ENCODE measurements at places on chromosomes 3 and 15. TPM values are rescaled to one million over a fixed set of nuclear protein-coding genes. Genes with fewer than 3 reads are reported as not detected.
A peak's percentile ranks its signal among the peaks of the same experiment; 100 is the strongest.

The STRIT1 gene
- not detected for total RNA-seq

The ZNF385D gene
- total RNA-seq: 12.8 TPM

The SAMD7 gene
- not detected for total RNA-seq

The FEZF2 gene
- total RNA-seq: not detected

The GOLGA6L9 gene
- total RNA-seq: 2.3 TPM

The GHSR gene
- total RNA-seq: not detected

The CCR8 gene
- not detected for total RNA-seq

The TJP1 gene
- total RNA-seq: 115 TPM

- no peaks in the 10 kb centered on the region for H3K4me1 ChIP-seq
- no peak overlapping the region for H3K4me3 ChIP-seq
- no peak for ATAC-seq
- no peaks in the 10 kb centered on the region for H3K36me3 ChIP-seq
- H3K27me3 ChIP-seq: peaks cover 4% of the 10 kb centered on the region
Measured at GRCh38 chr3:35921718-35922117, 282.4 kb downstream of the ARPP21 start.

DNA sequence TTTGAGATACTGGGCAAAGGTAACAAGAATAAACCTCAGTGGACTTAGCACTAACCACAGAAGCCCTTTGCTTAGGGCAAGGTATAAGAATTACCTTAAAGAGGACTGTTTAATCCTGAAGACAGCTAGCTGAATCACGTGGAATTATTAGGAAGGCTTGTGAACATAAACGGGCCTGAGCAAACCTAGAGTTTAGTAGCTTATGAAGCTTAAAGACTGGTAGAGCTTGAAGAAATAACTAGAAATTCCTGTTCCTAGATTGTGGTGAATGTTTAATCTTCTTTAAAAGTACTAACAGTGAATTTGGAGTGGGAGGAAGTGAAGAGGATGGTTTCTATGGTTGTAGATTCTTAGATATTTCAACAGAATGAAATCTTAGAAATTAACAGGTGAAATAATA is 428.9 kb upstream of the THRB start:
- no peak overlapping the region for H3K4me3 ChIP-seq
- H3K4me1 ChIP-seq: no peaks in the 10 kb centered on the region
- no peaks in the 10 kb centered on the region for H3K36me3 ChIP-seq
- no peak overlapping the region for H3K27ac ChIP-seq

DNA sequence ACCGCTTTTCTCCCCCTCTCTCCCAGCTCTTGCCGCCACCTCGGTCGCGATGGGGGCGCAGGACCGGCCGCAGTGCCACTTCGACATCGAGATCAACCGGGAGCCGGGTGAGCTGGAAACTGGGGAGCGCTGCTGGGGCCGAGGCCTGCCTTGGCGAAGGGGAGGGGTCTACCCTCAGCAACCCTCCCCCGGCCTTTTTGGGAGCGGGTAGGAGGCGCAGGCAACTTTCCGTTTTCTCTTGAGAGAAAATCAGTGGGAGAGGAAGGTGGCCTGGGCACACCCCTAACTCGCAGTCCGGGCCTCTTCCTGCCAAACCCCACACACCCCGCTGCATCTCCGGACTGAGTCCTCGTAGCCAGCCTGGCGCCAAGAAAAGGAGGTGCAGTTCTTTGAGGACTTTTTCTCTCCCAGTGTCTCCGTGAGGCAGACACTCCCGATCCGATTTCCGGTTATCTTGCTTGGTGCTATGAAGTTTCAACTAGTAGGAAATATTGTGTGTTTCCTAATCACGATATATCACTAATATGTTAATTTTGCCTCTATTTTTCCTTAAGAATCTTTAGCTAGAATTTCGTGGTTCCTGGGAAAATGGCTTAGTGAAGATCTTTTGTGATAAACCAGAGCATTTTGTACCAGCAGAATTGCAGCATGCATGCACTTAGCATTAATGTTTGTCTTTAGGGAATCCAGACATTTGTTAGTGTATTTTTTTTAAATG is 631 bp downstream of the NKTR start:
- peak overlapping the region; percentile 87 for H3K4me3 ChIP-seq
- peaks cover 42% of the 10 kb centered on the region for H3K4me1 ChIP-seq
- no peaks in the 10 kb centered on the region for H3K36me3 ChIP-seq

GRCh38 chr3:50632450-50632849 is 15.5 kb downstream of the MAPKAPK3 start:
- no peaks in the 10 kb centered on the region for H3K36me3 ChIP-seq
- no peaks in the 10 kb centered on the region for H3K4me1 ChIP-seq
- no peak for ATAC-seq
- no peaks in the 10 kb centered on the region for H3K27me3 ChIP-seq
- no peak overlapping the region for H3K4me3 ChIP-seq

- H3K36me3 ChIP-seq: no peaks in the 10 kb centered on the region
- H3K27ac ChIP-seq: no peak overlapping the region
- ATAC-seq: no peak
- no peak overlapping the region for H3K4me3 ChIP-seq
Measured at GRCh38 chr3:37475435-37475834, 301.1 kb upstream of the LRRFIP2 start.

DNA sequence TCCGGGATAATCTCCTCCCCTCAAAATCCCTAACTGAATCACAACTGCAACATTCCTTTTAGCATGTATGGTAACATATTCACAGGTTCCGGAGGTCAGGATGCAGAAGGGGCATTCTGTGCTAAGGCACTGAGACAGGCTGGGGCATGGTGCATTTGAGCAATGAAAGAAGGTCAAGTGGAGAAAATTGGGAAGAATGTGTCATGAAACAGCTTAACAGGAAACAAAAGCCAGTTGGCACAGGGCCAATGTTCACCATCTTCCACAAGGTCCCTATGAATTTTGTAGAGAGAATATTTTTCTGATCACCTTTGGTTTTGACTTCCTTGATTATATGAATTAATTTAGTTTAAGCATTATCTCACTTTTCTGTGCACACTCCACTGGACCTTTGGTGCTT is 587.7 kb upstream of the NR2F2 start:
- H3K4me1 ChIP-seq: no peaks in the 10 kb centered on the region
- no peak overlapping the region for H3K27ac ChIP-seq
- no peaks in the 10 kb centered on the region for H3K27me3 ChIP-seq
- no peaks in the 10 kb centered on the region for H3K36me3 ChIP-seq
- ATAC-seq: no peak
- no peak overlapping the region for H3K4me3 ChIP-seq

DNA sequence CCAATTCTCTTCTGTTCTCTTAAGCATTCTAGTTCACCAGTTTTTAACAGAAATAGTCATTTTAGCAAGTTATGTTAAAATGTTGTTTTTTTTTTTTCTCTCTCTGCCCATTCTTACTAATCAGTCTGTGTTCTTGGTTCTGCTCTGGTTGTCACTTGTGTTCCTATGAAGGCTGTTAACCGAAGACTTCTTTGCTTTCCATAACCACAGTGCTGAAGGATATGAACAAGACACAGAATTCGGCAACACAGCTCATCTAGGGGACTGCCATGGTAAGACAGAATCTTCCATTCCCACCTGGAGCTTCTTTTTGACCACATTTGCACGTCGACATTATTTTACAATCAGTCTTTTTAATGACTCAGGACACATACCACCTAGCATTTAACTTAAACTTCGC is 49.1 kb downstream of the SEMA6D start:
- no peak for ATAC-seq
- no peaks in the 10 kb centered on the region for H3K4me1 ChIP-seq
- H3K27ac ChIP-seq: no peak overlapping the region
- H3K27me3 ChIP-seq: no peaks in the 10 kb centered on the region

DNA sequence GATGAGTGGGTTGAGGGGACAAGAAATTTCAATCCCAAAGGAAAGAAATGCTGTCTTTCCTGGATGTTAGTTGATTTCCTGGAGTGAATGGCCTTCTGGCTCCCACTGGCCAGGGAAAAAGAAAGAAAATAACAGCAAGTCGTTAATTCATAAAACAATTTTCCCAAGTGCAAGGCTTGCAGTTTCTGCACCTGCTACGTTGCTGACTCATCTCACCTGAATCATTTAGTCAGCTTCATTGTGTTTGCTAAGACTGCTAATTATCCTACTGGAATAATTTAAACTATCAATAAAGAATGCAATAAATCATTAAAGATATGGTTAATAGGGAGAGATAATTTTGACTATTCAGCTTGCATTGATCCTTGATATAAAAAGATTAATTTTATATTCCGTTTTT is 387.6 kb downstream of the ROBO2 start:
- H3K27me3 ChIP-seq: no peaks in the 10 kb centered on the region
- ATAC-seq: no peak
- no peaks in the 10 kb centered on the region for H3K4me1 ChIP-seq
- H3K27ac ChIP-seq: no peak overlapping the region
- H3K36me3 ChIP-seq: no peaks in the 10 kb centered on the region

- no peaks in the 10 kb centered on the region for H3K4me1 ChIP-seq
- H3K36me3 ChIP-seq: no peaks in the 10 kb centered on the region
Measured at GRCh38 chr3:155031186-155031585, 48.9 kb upstream of the MME start.

DNA sequence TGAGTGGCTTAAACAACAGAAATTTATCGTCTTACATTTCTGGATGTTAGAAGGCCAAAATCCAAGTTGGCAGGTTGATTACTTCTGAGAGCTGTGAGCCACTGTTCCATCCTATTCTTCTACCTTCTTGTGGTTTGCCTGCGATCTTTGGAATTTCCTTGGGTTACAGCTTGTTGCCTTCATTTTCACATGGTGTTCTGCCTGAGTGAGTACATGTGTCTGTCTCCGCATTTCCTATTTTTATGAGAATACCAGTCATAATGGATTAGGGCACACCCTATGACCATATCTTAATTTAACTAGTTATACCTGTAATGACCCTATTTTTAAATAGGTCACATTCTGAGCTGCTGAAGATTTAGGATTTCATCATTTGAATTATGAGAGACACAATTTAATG is 294.3 kb downstream of the CNTN4 start:
- no peak overlapping the region for H3K27ac ChIP-seq
- no peak overlapping the region for H3K4me3 ChIP-seq
- H3K36me3 ChIP-seq: no peaks in the 10 kb centered on the region
- H3K27me3 ChIP-seq: no peaks in the 10 kb centered on the region
- no peaks in the 10 kb centered on the region for H3K4me1 ChIP-seq

DNA sequence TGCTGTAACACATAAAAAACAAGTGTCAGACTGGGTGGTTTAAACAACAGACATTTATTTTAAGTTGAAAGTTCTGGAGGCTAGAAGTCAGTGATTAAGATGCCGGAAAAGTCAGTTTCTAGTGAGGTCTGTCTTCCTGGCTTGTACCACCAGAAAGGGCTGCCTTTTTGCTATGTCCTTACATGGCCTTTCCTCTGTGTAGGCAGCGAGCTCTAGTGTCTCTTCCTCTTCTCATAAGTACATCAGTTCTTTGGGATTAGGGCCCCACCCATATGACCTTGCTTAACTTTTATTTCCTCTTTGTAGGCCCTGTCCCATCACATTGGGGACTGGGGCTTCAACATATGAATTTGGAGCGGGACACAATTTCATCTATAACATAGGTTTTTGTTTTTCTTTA is 128.0 kb downstream of the BBX start:
- H3K36me3 ChIP-seq: peaks cover 4% of the 10 kb centered on the region
- no peak overlapping the region for H3K27ac ChIP-seq
- H3K4me3 ChIP-seq: no peak overlapping the region
- H3K27me3 ChIP-seq: no peaks in the 10 kb centered on the region
- ATAC-seq: peak; percentile 63
- H3K4me1 ChIP-seq: peaks cover 3% of the 10 kb centered on the region

DNA sequence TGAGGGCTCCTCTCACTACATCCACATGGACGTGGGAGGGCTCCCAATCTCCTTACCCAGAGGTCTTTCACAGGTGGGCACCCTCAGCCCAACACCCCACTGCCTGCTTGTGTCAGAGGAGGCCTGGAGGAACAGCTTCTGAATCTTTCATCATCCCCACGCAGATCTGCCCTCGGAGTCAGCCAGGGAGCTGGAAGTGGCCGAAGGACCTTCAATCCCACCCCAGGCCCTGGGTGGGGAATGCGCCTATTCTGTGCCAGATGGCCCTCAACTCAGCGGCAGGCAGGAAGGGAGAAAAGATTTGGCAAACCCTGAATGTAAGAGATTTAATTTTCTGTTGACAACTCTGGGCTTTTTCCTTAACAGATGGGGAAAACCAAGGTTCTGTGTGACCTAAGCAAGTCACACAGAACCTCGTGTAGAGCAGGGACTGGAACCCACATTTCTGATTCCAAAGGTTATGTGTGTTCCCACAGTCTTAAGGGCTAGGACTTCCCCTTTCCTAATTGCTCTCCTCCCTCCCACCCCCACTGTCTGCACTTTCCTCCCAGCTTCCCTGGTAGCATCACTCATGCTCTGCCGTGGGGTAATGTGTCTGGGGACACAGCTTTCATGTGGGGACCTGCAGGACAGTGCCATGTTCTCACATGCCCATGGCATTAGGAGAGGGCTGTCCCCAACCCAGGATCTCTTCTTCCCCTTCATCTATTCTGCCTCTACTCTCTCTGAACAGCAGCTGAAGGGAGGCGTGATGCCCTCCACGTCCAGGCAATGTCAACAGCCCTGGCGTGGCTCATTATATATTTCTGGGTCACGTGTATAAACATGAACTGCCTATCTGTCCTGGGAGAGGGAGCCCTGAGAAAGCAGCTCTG is 98.1 kb downstream of the SEMA5B start:
- no peaks in the 10 kb centered on the region for H3K4me1 ChIP-seq
- no peak for ATAC-seq
- no peaks in the 10 kb centered on the region for H3K36me3 ChIP-seq

- no peak overlapping the region for H3K4me3 ChIP-seq
- H3K27me3 ChIP-seq: peaks cover 10% of the 10 kb centered on the region
- no peaks in the 10 kb centered on the region for H3K36me3 ChIP-seq
- H3K4me1 ChIP-seq: no peaks in the 10 kb centered on the region
- H3K27ac ChIP-seq: no peak overlapping the region
Measured at GRCh38 chr3:186760141-186760833, 23.1 kb upstream of the EIF4A2 start.

GRCh38 chr15:92451225-92451825 is 57.6 kb downstream of the ST8SIA2 start:
- no peak overlapping the region for H3K4me3 ChIP-seq
- H3K4me1 ChIP-seq: no peaks in the 10 kb centered on the region
- no peak for ATAC-seq
- H3K36me3 ChIP-seq: no peaks in the 10 kb centered on the region

- no peak overlapping the region for H3K4me3 ChIP-seq
- ATAC-seq: no peak
- H3K4me1 ChIP-seq: no peaks in the 10 kb centered on the region
- peaks cover 5% of the 10 kb centered on the region for H3K27me3 ChIP-seq
- no peak overlapping the region for H3K27ac ChIP-seq
- H3K36me3 ChIP-seq: no peaks in the 10 kb centered on the region
Measured at GRCh38 chr15:91141097-91141496, 41.0 kb downstream of the SV2B start.

GRCh38 chr15:37548116-37548515 is 386.3 kb upstream of the TMCO5A start:
- ATAC-seq: no peak
- H3K27ac ChIP-seq: no peak overlapping the region
- H3K4me1 ChIP-seq: no peaks in the 10 kb centered on the region
- no peaks in the 10 kb centered on the region for H3K36me3 ChIP-seq
- H3K27me3 ChIP-seq: no peaks in the 10 kb centered on the region
